ENCODE measurements at places on chromosomes 12 and 14.

- no peak for DNase-seq
These were observed 312.8 kb upstream of the FKBP4 start for GRCh38 chr12:2481951-2482350.

DNA sequence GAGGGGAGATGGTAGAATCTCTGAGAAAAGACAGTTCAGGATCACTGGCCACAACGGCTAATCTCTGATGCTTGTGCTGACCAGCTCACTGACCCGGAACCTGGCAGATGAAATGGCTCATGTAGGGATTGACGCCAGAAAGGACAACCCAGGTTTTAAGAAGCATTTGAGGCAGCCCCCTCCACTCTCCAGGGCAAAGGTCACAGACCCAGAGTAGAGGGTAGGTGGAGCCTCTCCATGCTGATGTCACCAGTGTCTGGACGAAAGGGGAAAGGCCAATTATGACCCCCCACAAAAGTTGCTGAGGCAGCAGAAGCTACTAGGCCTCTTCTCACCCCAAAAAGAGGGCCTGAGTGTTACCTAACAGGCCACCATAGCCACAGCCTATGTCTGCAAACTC, 1.2 kb downstream of the METTL1 start:
- DNase-seq, result no peak

DNA sequence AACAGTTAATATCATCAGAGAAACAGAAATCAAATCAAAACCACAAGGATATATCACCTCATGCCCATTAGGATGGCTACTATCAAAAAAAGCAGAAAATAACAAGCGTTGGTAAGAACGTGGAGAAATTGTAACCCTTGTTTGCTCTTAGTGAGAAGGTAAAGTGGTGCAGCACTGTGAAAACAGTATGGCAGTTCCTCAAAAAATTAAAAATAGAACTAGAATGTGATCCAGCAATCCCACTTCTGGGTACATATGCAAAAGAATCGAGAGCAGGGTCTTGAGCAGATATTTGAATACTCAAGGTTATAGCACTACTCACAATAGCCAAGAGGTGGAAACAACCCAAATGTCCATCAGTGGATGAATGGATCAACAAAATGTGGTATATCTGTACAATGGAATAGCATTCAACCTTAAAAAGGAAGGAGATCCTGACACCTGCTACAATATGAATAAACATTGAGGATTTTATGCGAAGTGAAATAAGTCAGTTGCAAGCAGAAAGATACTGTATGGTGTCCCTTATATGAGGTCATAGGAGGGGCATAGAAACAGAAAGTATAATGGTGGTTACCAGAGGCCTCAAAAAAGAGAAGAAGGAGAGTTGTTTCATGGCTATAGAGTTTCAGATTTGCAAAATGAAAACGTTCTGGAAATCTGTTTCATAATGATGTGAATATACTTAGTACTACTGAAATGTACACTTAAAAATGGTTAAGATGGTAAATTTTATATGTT, 131.0 kb upstream of the EEA1 start:
- DNase-seq, result no peak

DNA sequence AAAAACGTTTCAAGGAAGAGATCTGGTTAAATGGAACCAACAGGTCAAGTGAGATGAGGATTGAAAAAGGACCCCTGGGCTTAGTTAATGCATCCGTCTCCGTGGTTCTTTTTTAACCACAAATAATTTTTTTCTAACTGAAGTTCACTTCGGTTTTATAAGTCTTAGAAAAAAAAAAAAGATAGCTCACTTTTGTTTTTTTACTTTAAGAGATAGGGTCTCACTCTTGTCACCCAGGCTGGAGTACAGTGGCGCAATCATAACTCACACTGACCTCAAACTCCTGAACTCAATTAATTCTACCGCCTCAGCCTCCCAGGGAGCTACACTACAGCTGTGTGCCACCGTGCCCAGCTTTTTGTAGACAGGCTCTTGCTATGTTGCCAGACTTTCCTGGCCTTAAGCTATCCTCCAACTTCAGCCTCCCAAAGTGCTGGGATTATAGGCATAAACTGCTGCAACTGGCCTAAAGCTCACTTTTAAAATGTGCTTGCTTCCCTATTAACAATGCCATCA, 11.8 kb downstream of the HNRNPC start:
- DNase-seq, result no peak

DNA sequence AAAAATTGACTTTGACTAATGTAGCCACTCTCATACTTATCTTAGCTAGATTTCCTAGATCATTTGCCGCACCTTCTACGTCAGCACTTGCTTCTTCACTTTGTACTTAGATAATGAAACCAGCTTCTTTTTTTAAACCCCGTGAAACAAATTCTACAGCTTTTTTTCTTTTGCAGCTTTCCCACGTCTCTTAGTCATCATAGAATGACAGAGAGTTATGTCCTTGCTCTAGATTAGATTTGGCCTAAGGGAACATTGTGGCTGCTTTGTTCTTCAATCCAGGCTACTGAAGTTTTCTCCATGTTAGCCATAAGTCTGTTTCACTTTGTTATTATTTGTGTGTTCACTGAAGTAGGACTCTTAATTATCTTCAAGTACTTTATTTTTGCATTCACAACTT, 94.9 kb downstream of the SLCO1A2 start:
- no peak for DNase-seq

DNA sequence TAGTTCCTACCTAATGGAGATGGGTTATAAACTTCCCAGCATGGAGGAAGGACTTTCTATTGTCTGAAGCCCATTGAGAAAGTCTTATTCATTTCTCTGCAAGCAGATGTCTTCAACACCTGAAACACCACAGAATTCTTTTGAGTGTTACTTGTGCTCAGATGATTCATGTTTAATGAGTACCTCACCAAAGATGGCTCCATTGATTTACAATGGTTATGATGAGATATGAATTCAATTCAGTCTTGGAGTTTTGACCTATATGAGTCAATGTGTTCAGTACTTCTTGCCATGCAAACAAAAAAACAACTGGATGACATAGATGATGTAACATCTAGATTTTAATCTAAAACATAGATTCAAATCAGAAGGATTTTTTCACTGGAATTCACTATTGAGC, 15.4 kb upstream of the PAWR start:
- no peak for DNase-seq

GRCh38 chr12:108308395-108309085, 30.6 kb downstream of the CMKLR1 start:
- no peak for DNase-seq

- no peak for DNase-seq
These were observed 1.7 kb downstream of the SLC2A3 start for GRCh38 chr12:7934091-7934888.

GRCh38 chr14:72264716-72265115, 332.5 kb downstream of the RGS6 start:
- DNase-seq, result no peak
